Epithelial cell of proximal tubule (primary cell): ENCODE measurements at places on chromosomes 1 and 21.

GRCh38 chr1:46699666-46700065 lies 19.2 kb downstream of the EFCAB14 start:
- DNase-seq, result no peak

- DNase-seq, result no peak
Measured at GRCh38 chr1:9593492-9594465, 5.1 kb downstream of the TMEM201 start.

GRCh38 chr1:51907079-51907702 lies 28.7 kb upstream of the NRDC start:
- DNase-seq, result no peak

GRCh38 chr1:112245114-112245513 lies 150.9 kb upstream of the CTTNBP2NL start:
- DNase-seq, result no peak

GRCh38 chr1:2465371-2466269 lies 10.5 kb upstream of the PLCH2 start:
- no peak for DNase-seq

DNA sequence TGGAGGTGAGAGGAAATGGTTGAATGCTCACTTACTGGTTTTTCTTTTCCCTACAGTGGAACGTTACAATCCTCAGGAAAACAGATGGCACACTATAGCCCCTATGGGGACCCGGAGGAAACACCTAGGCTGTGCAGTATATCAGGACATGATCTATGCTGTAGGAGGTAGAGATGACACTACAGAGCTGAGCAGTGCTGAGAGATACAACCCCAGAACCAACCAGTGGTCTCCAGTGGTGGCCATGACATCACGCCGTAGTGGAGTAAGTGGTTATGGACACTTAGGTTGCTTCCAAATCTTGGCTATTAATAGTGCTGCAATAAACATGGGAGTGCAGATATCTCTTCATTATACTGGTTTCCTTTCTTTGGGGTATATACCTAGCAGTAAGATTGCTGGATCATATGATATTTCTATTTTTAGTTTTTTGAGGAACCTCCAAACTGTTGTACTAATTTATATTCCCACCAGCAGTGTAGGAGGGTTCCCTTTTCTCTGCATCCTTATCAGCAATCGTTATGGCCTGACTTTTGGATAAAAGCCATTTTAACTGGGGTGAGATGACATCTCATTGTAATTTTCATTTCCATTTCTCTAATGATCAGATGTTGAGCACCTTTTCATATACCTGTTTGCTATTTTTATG lies 48.8 kb upstream of the DARS2 start:
- DNase-seq, result no peak

DNA sequence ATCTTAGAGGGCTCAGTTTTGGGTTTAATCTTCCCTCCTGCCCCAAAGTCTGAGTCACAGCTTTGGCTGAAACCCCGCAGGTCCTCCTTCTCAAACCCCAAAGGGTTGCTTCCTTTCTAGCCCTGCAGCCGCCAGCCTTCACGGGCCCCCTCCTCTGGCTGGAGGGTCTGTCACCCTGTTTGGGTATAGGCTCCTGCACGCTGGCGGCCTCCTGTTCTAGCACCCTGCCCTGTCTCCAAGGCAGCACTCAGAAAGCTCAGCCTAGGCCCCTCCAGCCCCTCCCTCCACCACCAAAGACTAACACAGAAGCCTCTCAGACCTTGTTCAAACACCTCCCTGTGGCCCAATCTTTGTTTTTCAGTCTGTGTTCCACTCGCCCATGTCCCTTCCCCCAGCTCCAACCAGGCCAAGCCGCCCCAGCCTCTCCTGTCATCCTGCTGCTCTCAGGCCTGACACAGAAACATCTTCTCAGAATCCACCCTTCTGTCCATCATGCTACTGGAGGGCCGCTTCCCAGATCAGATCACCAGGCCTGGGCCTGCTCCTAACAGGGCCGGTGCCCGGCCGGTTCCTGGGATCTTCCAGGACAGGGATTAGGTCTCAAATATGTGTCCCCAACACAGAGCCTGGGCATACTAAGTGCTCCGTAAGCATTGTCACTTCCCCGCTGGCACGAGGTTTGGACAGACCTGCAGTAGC lies 35.6 kb downstream of the HTR6 start:
- no peak for DNase-seq
